ENCODE measurements at places on chromosomes 7 and 10.

GRCh38 chr10:102247734-102248133 is 2.4 kb downstream of the GBF1 start:
- DNase-seq, result no peak

- no peak for DNase-seq
Observed at GRCh38 chr7:105213611-105214010, 175.1 kb downstream of the SRPK2 start.

DNA sequence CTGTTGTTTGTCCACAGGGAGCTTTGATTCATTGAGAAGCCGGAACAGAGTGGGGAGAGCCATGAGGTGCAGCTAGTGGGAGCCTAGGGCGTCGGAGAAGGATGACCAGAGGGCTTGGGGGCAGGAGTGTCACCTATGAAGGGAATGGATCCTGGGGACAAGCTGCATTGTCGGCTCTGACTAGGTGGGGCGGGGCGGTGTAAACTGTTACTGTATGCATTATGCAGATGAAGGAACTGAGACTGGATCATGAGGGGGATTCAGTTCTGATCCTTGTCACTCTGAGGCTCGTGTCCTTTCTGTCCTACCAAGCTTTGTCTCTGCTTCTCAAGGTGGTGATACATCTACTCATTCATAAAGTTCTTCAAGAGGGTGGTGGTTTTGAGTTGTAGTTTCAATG is 39.9 kb upstream of the MMD2 start:
- DNase-seq, result no peak

DNA sequence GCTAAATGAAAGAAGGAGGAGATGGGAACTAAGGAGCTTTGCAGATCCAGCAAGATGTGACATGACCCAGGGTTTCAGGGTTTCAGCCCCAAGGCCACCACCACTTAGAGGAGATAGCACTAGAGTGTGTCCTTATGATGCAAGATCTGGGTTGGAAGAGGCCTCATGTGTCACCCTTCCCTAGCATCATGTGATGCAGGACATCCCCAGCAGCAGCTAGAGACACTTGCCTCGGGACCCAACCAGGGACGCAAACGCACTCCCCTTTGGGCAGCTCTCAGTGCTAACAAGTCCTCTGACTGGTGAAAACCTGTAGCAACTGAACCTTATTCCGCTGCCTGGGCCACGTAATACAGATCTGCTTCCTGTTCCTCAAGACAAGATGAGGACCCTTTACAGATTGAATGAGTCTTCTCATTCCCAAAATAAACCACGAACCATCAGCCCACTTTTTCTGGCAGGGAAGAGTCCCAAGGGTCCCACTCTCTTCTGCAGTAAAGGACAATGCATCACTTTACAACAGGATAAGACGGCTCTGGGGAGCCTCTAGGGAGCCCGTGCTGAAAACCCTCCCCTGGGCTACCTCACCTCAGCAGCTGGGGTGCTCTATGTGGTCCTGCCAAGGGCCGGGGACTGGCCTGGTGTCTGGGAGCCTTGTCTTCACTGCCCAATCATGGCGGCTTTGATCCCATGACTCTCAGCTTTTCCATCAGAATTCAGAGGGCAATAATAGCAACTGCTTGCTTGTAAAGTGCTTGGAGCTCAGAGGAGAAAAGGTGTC is 44.8 kb upstream of the GDF10 start:
- DNase-seq, result no peak

- no peak for DNase-seq
Observed at GRCh38 chr7:129561677-129562359, 49.7 kb upstream of the NRF1 start.

Measured in activated CD4-positive, CD25-positive, alpha-beta regulatory T cell treated with anti-CD3 and anti-CD28 coated beads, Interleukin-2, amount 50 U/mL, for 16 hours (primary cell).